GM06990 (cell line): ENCODE measurements at places on chromosomes 5 and 9.

- DNase-seq = no peak
Observed at GRCh38 chr9:112755675-112756074, 5.1 kb downstream of the SNX30 start.

- DNase-seq = peak; percentile 36
Observed at GRCh38 chr9:111298731-111299598, 31.1 kb downstream of the OR2K2 start.

GRCh38 chr9:132451276-132451675 is 41.3 kb downstream of the CFAP77 start:
- no peak for DNase-seq

- DNase-seq = no peak
Observed at GRCh38 chr9:82645600-82645999, 417.3 kb downstream of the RASEF start.

DNA sequence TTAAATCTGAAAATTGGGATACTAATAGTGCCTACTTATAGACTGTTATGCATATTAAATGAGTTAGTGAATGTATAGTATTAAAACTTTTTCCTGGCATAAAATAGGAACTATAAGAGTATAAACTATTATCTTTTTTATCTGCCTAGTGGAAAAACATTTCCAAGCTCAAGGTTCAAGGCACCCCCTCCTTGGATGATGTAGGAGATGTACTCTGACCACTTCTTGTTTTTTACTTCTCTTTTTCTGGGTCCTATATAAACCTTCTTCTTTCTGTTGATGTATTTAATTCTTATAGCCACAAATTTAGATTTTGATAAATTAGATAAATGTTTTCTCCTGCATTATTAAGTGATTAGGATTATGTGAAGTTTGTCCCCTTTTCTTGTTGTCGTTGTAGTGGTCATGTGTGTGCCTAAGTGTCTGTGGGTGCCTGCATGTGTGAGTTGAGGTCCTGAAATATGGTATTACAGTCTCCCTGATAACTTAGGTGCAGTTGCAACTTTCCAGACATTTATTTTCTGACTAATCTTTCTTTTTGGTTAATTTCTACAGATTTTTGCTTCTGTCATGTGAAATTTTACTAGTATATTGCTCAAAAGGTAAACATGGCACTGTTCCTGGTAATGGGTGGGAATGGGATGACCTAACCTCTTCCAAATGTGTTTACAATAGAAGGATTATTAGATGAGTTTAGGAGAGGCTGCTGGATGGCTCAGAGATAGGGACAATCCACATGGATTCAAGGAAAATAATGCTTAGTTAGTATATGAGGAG is 160.8 kb upstream of the CDKN2B start:
- DNase-seq = no peak

DNA sequence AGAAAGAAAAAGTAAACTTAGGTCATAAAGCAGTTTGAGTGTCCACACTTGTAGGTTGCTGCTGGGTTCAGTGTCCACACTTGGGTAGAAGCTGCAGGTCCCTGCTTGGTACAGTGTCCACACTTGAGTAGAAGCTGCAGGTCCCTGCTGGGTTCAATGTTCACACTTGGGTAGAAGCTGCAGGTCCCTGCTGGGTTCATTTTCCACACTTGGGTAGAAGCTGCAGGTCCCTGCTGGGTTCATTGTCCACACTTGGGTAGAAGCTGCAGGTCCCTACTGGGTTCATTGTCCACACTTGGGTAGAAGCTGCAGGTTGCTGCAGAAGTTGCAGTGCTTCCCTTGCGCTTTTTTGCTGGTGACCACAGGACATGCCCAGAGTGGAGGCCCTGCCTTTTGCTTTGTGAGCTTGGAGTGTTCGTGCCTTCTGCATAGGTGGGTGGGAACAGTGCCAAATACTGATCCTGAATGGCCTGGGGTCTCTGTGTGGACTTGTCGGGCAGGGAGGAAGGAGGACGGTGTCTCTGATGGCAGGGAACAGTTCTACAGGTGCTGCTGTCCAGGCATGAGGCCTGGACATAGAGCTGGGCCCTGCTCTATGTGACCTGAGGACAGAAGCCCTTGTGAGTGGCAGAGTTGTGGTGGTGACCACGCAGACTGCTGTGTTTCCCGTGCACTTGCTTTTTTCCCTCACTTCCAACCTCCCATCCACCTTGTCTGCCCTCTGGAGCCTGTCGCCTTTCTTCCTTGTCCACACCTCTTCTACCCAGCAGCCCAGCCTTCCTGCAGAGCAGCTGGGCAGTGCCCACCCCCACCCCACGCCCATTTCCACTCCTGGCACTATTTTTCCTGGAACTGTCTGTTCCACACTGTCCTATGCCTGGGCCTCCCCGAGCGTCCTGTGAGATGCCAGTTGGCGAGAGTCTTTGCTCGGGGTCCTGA is 120.8 kb downstream of the EHMT1 start:
- no peak for DNase-seq

DNA sequence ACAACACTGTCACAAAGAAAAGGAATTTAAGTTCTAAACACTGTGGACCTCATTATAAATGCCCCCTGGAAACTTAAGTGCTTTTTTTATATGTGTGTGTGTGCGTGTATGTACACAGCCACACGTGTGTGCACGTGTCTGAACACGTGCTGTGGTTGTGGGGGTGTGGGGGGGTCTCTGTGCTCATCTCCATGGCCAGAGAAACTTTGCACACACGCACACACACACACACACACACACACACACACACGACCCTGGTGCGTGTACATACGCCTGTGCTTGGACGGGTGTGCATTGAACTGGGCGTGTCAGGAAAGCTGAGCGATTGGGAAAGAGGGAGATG is 27.9 kb downstream of the AMBP start:
- DNase-seq = no peak

DNA sequence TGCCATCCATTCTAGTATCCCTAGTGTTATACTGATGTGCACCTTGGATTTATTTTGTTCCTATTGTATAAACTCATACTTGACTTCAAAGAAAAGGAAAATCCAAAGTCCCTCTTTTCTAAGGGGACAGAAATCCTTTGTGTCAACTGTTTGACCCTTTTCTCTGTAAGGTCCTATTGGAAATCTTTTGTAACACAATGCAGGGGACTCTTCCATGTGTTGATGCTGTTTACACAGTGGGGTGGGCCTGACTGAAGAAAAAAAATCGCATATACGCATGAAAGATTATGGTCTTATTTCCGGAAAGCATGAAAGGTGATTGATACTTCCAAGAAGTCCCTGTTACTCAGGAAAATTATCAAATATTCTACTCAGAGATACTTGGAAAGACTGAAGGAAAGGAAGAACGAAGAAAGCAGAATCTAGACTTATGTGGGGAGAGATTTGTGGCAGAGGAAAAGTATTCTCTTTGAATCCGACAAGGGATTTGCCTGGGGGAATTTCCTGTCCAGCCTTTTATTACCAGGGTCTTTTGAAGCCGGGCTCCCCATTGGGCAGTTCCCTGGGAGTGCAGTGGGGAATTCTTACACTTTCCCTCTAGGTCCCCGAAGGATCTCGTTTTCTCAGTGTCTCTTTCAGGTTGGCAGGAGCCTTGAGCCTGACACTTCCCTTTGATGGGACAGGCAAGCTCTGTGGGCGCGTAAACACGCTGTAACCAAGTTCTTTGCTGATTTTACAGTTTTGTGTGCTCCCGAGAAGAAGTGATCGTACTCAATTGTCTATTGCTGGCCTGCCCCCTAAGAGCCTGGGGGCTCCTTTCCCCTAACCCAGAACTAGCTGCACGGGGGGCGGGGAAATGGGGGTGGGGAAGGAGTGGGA is 779 bp upstream of the VCAN start:
- DNase-seq = no peak

DNA sequence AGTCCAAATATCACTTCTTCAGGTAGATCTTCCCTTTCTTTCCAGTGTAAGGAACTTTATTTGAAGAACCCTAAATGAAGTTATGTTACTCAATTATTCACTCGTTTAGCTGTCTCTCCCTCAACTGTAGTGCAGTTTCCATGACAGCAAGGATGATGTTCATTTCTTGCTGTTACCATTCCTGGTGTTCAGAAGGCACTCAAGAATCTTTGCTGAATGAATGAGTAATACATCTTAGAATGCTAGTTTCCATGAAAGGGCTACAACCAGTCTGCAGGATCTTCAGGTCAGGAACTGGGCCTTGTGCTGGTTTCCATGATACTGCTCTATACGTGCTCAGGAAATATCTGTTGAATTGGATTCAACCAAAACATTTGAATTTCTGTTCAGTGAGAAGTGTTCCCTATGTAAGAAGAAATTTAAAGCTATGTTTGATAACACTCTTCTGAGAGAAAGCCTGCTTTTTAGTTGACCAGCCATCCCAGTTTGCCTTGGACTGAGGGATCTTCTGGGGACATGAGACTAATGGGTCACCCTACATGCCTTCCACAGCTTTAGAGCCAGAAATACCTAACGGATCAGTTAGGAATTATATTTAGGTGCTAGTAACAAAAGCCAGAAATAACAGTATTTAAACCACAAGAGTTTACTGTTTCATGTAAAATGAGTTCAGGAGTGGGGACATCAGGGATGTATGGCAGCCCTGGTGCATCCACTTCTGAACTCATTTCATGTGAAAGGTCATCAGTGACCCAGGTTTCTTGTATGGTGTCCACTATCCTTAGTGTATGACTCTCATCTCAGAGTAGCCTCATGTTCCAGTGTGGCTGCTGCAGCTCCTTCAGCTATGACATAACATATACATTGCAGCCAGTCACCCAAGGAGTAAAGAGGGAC is 500.1 kb upstream of the SGCD start:
- no peak for DNase-seq
